ENCODE measurements at places on chromosomes 3 and 15. TPM values are rescaled to one million over a fixed set of nuclear protein-coding genes. Genes with fewer than 3 reads are reported as not detected.

SH2D7 gene
- total RNA-seq: 0.31 TPM

C3orf80 gene
- total RNA-seq: not detected

CDHR4 gene
- total RNA-seq: not detected

RBP2 gene
- not detected for total RNA-seq

SERPINI2 gene
- not detected for total RNA-seq

MST1 gene
- 3.8 TPM for total RNA-seq

TAMM41 gene
- 23.3 TPM for total RNA-seq

GRCh38 chr15:79381593-79381992, 50.5 kb upstream of the MINAR1 start:
- DNase-seq: no peak

GRCh38 chr15:100726421-100727190, 124.2 kb downstream of the ASB7 start:
- DNase-seq: peak; percentile 10

DNA sequence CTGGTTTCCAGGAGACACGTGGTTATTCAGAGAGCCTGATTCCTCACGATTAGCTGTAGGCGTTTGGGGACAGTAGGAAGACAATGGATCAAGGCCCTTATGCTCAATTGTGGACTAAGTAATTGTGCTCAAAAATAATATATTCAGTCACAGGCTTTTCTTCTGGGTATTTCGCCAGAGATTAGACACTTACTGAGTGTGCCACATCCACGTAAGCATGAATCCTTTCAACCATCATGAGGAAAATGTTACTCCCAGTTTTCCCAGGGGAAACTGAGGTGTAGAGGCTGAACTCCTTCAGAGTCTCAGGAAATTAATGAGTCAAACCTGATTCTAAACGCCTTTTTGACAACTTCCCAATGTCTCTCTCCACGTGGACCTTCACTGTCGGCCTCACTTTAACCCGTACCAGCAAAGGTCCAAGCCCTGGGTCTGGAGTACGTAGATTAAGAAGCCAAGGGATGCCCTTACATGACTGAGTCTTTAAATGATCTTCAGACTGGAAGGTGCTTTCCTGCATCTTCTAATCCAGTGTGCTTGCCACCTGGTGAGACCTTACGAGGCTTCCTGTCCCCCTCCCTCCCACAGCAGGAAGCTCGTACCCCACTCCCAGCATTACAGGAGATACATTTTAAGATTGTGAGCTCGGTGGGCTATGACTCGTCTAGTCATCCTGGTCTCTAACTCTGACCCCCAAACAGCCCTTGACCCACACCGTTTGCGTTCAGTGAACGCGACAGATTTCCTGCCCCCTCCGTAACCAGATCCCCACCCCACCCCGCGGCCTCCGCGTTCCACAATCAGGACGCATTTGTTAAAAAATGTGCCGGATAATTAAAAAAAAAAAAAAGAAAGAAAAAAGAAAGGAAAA, 1.7 kb downstream of the PKM start:
- DNase-seq: peak; percentile 45

GRCh38 chr3:115623044-115623868, at the start of gene GAP43:
TSS of gene GAP43 (plus strand) at chr3:115623510. CDS start at chr3:115623690, 180 bp downstream.
- peak; percentile 21 for DNase-seq

GRCh38 chr3:9653565-9654248, 4.4 kb downstream of the MTMR14 start:
- no peak for DNase-seq

DNA sequence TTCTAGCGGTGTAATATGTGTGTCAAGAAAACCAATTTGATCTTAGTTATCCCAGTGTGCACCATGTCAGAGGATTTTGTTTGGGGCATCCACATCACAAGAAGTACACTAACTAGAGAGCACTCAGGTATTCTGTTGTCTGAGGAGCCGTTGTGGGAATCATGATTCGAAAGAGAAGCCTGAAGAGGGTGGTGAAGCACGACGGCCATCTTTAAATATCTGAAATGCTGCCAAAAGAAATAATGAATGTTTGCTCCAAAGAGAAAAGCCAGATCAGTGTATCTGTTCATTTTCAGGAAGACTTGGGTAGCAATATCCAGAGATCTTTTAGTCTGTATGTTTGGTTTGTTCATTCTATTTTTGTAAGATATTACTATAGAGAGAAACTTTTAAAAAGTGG, 180.7 kb downstream of the KLHL25 start:
- no peak for DNase-seq

- DNase-seq: no peak
Observed at GRCh38 chr3:70952033-70952747, 631.3 kb downstream of the FOXP1 start.

DNA sequence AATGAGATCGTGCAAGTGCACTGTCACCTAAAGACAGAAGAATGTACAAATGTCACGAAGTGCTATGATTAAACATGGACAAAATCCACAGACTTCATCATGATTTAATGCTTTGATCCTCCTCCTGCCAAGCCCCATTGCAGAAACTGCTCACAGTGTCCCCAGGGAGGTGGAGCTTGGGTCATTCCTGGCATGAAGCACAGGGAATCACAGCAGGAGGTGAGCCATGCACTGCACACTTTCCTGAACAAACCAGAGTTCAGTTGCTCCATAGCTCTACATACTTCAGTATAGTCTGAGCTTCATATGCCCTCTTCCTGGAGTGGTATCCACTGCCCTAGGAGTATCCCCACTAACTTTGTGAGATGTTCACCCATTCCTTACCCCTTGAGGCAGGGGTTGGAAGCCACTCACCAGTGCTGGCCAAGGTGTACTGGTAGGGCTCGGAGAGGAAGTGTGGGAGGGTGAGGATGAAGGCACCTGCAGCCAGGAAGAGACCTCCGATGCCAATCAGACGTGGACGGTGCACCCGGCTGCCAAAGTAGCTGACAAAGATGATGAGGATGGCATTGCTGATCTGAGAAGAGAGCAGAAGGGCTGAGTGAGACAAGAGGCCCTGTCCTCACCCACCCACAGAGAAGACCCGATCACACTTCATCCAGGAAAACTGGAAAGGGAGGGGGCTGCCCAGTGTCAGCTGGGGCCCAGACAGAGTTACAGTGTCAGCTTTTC, 56.3 kb downstream of the SLCO2A1 start:
- no peak for DNase-seq

GRCh38 chr15:74897300-74897701, 7.5 kb downstream of the MPI start:
- no peak for DNase-seq

GRCh38 chr3:69770976-69771634, 31.8 kb downstream of the MITF start:
- DNase-seq: no peak

DNA sequence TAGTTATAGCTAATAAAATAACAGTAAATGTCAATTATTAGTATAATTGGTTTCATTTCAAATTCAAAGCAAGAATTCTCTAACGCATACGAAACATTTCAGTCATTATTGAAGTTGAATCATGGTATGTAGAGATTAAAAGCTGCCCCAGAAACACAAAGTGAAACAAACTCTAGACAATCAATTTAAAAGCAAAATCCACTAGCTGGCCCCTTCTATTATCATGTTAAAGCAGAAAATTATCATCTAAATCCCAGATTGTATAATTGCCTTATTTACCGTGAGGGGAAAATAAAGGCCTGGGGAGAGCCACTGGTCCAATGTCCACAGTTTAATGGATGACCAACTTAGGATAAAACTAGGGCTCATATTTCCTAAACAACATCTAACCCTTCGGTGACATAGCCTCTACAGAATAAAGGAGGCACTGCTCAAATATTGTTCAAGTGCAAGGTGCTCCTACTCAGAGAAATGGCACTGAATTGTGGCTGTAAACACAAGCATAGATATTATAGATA, 110.9 kb upstream of the THRB start:
- DNase-seq: no peak

GRCh38 chr15:50432230-50432629, 8.0 kb downstream of the USP8 start:
- no peak for DNase-seq

DNA sequence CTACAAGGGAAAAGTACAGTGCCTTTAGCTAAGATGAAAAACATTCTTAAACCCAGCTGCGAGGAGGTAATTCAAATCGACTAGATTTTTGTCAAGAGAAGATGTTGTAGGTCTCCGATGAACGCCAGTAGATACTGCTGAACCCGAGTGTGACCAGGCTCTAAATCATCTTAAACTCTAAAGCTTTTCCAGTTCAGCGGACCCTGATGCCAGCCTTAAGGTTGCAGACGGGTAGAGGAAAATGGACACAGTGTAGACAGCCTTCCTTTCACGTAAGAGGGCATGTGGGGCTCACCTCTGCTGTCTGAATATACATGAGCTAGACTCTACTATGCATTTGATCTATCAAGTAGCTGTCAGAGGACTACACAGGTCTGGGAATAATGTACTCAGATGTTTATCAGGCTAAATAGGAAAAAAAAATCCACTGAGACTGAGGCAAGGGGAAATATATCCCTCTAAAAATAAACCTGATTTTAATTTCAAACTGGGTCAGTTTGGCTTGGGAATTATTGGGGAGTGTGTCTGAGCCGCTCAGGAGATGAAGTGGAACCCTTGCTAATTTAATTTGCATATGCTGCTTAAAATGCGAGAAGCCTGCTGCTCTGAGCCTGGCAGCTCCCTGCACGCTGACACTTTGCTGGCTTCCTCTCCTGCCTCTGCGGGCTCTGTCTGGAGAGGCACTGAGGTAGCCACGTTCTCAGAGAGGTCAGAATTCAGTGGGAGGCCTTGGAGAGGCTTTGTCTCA, 151.9 kb downstream of the CADPS start:
- no peak for DNase-seq

DNA sequence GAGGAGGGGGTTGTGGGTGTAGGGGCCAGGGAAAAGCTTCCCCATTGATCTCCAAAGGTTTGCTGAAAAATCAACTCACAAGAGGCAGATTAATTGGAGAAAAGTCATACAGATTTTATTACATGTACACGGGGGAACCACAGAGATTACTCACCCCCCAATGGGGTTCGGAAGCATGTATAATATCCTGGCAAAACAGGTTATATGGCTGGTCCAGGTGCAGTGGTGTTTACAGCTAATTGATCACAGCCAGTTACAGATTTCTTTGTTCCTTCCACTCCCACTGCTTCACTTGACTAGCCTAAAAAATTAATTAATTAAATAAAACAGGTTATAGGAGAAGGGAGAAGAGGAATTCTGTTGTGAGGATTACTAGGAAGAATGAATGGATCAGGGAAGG, 22.4 kb downstream of the PRKCI start:
- no peak for DNase-seq

DNA sequence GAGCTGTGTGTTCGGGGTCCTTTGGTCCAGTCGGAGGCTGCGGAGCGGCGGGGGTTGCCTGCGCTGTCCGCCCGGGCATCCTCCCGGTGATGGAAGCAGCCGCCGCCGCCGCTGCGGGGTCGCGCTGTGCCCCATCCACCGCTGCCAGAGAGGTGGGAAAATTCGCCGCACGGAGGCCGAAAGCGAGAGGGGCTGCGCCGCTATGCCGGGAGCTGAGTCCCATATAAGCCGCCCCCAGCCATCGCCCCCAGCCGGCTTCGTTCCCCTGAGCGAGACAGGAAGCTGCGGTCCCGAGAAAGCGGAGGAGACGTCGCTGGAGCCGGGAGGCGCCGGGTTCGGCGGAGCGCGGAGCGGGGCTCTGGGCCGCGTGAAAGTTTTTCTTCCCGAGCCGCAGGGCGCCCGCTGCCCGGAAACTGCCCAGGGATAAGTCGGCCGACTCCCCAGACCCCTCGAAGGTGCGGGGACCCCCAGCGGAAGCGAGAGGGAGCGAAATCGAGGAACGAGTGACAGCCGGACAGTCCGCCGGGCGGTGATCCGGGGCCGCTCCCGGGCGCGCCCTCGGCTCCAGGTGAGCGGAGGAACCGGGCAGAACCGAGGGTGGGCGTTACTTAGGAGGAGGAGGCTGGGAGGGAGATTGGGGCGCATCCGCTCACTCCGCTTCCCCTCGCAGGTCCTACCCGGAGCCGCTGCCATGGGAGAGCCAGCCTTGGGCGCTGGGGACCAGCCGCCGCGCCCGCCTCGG, 574 bp downstream of the CHST2 start:
- peak; percentile 49 for DNase-seq

GRCh38 chr3:128127236-128127635, 3.6 kb upstream of the RUVBL1 start:
- DNase-seq: no peak

GRCh38 chr3:121871430-121871829, 22.8 kb upstream of the SLC15A2 start:
- no peak for DNase-seq

DNA sequence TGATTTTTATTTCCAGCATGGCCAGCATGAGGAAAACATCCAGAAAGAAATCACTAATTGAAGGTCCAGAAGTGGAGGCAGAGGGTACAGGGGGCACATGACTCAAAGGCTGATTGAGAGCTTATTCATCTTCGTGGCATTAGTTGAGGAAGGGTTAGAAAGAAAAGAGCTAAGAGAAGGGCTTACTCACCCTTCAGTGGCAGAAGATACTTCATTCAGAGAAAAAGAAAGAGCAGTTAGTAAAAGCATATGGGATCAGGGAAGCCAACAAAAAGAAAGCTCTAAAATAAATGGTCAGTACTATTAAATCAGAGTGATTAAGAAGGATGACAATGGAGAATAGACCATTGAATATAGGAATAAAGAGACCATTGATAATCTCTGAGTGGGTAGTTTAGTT, 25.2 kb downstream of the GAP43 start:
- DNase-seq: no peak

All from activated CD8-positive, alpha-beta T cell treated with anti-CD3 and anti-CD28 coated beads, Interleukin-2, amount 10 ng/mL, durations not matched to agents 7 days and 5 days (primary cell).